ENCODE measurements at places on chromosomes 3 and 15.

DNA sequence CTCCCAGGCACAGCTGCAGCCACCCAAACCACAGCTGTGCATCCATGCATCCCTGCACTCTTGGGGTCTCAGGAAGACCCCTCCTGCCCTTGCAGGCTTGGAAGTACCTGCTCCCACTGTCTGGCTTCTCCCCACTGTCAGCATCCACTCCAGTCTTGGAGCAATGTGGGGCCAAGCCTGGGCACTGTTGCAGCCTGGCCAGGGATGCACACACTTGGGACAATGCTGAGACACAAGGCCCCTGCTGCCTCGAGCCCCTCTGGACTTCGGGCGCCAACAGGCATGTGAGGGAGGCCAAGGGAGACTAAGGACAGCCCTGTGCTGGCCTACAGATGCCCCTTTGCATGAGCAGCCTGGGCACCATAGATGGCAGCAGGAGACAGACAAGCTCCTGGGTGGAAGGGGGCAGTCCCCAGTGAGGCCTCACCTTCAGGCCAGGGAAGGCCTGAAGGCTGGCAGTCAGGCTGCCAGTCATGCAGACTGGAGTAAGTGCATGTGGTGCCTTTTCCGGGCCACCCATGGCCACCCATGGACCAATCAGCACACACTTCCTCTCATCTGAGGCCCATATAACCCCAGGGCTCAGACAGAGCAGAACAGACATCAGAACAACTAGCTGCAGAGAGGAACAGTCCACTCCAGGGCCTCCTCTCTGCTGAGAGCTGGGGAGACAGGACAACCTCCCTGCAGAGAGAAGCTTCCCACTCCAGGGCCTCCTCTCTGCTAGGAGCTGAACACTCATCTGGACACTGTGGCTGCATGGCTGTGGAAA lies 219.0 kb downstream of the VGLL3 start:
- no peak for DNase-seq

DNA sequence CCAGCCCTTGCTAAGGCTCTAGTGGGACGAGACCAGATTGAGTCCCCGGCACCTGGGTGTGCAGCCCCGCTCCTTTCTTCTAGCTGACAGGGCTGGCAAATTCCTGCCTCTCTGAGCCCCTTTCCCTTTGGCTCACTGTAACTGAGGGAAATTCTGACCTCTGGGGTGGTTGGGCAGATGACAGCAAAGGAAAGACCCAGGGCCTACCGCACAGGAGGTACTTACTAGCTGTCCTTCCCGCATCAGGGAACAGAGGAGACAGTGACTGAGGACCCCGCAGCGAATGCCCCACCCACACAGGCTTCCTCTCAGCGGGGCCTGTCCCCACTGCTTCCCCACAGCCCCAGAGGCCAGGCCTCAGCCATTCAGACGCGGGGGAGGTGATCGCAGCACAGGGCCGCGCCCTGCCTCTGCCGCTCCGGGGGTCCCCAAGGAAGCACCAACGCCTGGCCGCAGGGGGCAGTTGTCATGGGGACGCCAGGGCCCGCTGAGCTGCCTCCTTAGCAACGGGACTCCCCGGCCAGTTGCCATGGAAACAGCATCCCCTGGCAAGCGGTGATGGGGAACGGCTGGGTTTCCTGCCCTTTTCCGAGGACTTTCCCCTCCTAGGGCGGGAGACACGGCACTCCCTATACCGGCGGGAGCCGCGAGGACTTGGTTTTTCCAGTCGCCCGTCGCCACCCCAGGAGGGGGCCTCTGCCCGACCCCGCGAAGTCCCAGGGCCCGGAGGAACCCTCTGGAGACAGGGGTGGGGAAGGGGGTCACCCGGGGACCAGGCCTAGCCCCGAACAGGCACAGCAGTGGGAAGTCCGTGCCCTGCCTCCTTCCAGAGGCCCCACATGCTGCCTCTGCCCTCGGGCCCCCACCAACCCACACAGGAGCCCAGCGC lies 50.1 kb downstream of the HCN4 start:
- no peak for DNase-seq

DNA sequence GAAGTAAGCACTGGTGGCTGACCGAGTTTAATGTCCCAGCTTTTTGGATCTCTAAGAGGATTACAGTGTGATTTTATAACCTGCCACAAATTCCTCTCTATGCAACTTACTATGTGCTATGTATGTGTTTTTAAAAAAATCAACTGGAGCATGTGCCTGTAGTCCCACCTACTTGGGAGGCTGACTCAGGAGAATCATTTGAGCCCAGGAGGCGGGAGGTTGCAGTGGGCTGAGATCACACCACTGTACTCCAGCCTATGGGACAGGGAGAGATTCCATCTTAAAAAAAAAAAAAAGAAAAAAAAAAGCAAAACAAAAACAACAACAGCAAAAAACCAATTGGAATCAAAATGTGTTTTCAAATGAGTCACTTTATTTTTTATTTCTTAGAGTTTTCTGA lies 29.6 kb downstream of the DUT start:
- DNase-seq: no peak

DNA sequence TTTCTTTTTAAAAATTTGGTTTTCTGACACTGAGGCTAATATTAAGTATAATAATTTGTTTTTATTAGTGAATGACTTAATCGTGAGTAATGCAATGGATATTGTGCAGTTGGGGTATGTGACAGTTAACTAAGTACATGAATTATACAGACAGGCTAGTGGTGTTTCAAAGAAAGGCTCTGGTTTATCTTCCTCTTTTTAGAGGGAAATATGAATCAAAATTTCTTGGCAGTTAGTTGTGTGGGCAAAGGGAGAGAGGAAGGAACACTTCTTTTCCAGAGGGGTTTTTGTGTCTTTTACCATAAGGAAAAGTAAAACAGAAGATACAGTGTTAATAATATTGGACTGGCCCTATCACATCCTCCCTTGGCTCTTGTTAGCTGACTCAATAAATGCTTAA lies 2.7 kb downstream of the ZNF654 start:
- no peak for DNase-seq

DNA sequence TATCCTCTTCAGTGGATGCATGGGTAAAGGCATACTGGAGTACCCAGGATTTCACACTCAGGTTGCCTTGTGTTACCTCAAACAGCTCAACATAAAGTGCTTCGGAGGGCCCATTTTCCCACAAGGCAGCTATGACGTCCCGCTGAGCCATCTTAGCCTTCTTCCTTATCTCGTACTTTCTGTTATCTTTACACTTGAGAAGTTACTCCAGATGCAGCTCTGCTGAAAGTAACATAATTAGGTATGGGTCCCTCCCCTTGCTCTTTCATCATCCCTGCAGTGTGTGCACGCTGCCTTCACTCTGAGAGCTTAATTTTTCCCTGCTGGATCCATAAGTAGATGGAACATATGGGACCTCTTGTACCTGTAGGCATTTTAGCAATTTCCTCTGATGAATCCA lies 410.3 kb downstream of the AGBL1 start:
- DNase-seq: no peak

DNA sequence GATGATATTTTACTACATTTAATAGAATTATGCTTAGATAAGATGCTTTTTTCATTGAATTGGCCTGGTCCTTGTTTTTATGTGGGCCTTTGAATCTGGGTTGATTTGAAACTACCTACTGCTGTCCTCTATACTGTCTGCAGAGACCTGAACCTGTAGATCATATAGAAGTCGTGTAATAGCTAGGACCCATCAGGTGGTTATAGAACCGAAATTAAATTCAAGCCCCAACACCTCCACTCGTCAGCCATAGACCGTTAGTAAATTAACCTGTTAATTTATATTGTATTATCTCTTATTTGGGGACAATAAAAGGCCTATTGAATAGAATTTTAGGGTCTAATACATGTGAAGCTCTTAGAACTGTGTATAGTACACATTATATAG lies 108.4 kb downstream of the MBNL1 start:
- DNase-seq: no peak

GRCh38 chr3:43394041-43394554 lies 107.8 kb downstream of the SNRK start:
- DNase-seq: no peak

DNA sequence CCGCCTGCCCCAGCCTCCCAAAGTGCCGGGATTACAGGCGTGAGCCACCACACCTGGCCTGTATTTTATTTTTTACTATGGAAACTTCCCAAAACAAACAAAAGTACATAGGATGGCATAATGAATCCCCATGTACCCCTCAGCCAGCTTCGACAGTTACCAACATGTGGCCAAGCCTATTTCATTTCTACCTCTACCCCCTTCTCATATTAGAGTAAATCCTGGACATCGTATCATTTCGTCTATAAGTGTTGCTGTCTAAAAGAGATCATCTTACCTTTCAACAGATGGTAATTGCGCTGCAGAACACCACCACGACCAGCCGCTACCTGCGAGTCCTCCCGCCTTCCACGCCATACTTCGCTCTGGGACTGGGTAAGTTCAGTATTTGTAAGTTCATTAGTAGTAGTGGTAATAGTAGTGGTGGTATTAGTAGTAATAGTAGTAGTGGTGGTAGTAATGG lies 44.9 kb downstream of the DLEC1 start:
- no peak for DNase-seq

GRCh38 chr15:25775317-25775912 lies 87.7 kb downstream of the ATP10A start:
- DNase-seq: no peak

DNA sequence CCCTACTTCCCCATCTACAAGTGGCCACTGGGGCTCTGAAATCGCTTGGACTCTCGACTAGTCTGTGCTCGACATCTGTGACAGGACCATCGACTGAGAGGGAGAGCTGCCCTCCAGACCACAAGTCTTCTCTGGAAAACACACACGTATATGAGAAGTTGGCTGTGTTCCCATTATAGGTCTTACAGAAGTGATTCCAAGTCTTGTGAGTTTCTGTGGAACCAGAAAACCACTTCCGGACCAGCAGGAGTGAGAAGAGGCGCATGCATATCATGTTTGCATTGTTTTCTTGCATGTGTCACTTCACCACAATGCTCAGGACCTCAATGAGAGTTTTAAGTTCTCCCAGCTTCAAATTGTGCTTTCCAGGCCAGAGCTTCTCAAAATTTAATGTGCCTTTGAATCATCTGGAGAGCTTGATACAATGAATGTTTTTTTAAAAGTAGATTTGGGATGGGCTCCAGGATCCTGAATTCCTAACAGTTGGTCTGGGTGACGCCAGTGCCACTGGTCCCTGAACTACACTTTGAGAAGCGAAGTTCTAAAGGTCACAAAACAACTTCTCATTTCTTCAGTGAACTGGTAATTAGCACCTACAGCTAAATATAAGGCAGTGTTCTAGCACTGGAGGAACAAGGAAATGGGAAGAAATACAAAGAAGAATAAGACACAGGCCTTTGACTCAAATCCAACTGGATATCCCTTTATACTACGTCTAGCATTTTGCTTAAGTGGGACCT lies 15.7 kb downstream of the LIPC start:
- DNase-seq: no peak

- no peak for DNase-seq
Measured at GRCh38 chr15:33910741-33911140, 57.6 kb upstream of the CHRM5 start.

- DNase-seq: no peak
Measured at GRCh38 chr3:109050591-109051167, 67.3 kb downstream of the MORC1 start.

- DNase-seq: no peak
Measured at GRCh38 chr3:161082063-161082462, 23.1 kb downstream of the B3GALNT1 start.

DNA sequence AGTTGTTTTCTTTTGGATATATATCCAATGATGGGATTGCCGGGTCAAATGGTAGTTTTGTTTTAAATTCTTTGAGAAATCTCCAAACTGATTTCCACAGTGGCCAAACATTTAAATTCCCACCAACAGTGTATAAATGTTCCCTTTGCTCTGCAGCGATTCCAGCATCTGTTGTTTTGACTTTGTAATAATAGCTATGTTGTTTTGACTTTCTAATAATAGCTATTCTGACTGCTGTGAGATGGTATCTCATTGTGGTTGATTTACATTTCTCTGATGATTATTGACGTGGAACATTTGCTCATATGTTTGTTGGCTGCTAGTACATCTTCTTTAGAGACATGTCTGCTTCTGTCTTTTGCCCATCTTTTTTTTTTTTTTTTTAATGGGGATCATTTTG lies 332.2 kb upstream of the GBE1 start:
- no peak for DNase-seq

DNA sequence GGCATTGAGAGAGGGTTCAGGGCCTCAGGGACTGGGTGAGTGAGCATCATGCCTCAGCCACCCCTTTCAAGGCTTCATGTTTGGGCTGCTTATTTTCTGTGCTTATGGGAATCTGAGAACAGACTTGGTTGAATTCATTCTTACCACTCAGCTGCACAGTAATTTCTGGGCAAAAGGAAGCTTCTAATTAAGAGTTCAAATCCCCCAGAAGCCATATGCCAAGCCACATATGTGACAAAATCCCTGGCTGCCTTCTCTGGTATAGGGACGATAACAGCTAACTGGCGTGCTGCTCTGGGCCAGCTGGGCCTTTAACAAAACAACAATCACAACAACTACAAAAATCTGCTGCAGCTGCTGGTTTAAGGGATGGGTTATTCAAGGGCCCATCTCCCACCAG lies 181.0 kb upstream of the ANKRD28 start:
- no peak for DNase-seq

DNA sequence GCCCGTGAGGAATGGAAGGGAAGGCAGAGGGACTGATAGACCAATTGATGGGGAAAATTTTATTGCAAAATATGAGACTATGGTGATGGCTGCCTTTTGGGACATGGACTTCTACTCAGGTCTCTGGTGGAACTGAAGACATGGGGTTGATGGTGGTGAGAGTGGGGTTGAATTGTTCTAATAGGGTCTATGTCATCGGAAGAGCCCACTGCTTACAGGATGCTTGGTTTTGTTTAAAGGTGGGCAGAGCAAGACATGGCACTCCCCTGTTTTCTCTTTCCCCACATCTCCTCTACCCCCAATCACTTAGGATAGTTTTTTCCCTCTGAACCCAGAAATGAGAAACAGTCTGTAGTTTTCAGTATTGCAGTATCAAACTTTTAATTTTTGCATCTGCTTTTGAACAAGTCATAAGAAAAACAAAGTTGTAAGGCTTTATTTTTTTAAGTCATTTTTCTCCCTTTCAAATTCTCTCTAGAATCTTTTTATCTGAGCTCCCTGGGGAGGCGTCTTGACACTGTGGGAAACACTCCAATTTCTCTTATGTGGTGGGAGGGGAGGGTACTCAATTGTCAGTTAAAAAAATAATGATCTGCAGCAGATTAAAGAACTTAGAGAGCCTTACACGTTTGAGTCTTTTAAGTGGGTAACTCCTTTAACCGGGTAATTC lies 276.2 kb upstream of the TBC1D5 start:
- DNase-seq: no peak

DNA sequence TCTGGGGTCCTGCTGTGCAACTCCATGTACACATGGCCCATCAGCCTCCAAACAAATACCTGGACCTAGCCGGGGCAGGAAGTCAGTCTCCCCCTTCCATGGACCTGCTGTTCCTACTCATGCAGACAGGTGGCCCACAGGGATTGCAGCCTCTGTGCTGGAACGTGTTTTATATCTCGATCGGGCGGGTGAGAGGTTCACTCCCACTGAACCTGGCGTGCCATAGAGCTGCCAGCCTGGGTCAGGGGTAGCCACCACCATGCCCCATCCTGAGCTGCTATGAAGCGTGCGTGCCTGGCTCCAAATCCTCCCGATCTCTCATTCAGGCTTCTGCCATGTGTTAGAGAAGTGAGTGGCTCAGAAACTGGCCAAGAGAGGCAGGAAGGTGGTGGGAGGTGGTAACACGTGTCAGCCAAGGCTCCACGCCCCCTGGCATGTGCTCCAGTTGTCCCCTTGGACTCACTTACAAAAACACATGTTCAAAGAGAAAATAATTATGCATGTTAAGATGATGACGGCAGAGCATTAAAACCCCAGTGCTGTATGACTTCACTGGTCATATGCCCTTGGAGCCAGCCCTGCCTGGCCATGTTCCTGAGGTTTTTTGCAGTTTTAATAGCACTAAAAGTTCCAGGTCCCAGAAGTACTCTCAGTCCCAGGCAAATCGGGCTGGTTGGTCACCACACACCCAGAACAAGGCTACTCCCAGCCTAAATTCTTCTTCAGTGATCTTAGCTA lies 30.6 kb downstream of the CTSH start:
- DNase-seq: no peak

Measured in activated naive CD4-positive, alpha-beta T cell (primary cell).